Activated CD4-positive, alpha-beta T cell treated with anti-CD3 and anti-CD28 coated beads, Interleukin-2, amount 10 ng/mL, durations not matched to agents 7 days and 5 days (primary cell): ENCODE measurements at places on chromosomes 11 and 22. TPM values are rescaled to one million over a fixed set of nuclear protein-coding genes. Genes with fewer than 3 reads are reported as not detected.

GRCh38 chr11:102560555-102561011 is 30.0 kb upstream of the MMP7 start:
- peak overlapping the region; percentile 66 for H3K4me3 ChIP-seq
- DNase-seq: peak; percentile 40
- peaks cover 3% of the 10 kb centered on the region for H3K27me3 ChIP-seq
- H3K36me3 ChIP-seq: peaks cover 21% of the 10 kb centered on the region
- H3K4me1 ChIP-seq: peaks cover 50% of the 10 kb centered on the region

DNA sequence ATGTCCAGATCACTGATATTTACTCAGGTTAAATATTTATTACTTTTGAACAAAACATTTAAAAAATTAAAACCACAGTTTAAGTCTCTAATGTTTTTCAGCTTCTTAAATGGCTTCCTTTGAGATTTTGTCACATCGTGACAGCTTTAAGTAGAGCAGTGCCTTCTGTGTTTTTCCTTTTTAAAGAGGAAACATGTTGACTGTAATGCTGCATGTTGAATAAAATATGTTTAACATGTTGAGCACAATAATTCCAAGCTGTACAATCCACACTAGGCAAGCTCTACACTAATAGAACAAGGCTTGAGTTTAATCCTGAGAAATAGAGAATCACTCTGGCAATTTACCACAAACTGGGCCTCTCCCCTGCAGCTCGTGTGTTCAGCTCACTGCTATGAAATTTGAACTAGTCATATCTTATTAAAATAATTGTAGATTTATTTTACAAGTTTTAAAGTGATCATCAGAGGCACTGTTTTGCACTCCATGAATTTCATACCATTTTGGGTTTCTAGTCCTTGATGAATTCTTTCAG is 368.3 kb downstream of the SOX6 start:
- H3K27me3 ChIP-seq: no peaks in the 10 kb centered on the region
- DNase-seq: no peak
- H3K4me3 ChIP-seq: no peak overlapping the region
- no peaks in the 10 kb centered on the region for H3K36me3 ChIP-seq

DNA sequence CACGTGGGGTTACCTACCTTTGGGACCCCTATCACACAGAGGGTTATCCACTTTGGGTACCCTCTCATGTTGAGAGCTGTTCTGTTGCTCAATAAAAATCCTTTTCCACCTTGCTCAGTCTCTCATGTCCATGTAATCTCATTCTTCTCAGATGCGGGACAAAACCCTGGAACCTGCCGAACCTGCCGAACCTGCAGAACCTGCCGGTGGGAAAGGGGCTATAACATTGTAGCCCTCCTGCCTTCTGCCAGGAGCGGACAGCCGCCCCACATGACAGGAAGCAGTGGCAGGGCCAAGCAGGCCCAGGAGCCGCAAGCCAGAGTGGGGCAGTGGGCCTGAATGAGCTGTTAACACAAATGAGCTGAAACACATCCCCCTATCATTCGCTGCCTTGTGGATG is 18.1 kb downstream of the NPAT start:
- H3K36me3 ChIP-seq: peaks cover 86% of the 10 kb centered on the region
- no peak overlapping the region for H3K4me3 ChIP-seq
- no peaks in the 10 kb centered on the region for H3K27me3 ChIP-seq
- H3K27ac ChIP-seq: no peak overlapping the region
- no peak for DNase-seq
- peaks cover 22% of the 10 kb centered on the region for H3K4me1 ChIP-seq

- no peak for DNase-seq
- no peak overlapping the region for H3K4me3 ChIP-seq
- H3K27ac ChIP-seq: no peak overlapping the region
- H3K36me3 ChIP-seq: no peaks in the 10 kb centered on the region
- H3K4me1 ChIP-seq: no peaks in the 10 kb centered on the region
Observed at GRCh38 chr11:100562128-100562527, 125.0 kb upstream of the ARHGAP42 start.

DNA sequence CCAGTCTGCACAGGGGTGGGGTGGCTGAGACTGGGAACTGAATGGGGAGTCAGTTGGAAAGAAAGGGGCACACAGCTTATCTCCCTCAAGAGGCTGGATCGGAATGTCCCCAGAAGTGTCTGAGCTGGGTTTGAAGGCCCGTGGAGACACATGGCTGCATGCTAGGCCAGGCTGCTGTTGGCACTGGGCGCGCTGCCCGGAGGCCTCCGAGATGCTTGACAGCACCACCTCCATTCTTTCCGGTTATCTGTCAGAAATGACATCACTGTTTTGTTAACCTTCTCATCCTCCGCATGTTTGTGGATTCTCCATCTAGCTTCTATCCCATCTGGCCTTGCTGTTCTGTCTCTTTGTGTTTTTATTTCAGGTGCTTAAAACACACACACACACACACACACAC is 85.5 kb downstream of the APIP start:
- no peak overlapping the region for H3K27ac ChIP-seq
- H3K27me3 ChIP-seq: peaks cover 7% of the 10 kb centered on the region
- H3K4me1 ChIP-seq: no peaks in the 10 kb centered on the region
- no peaks in the 10 kb centered on the region for H3K36me3 ChIP-seq

WBP2NL gene
- total RNA-seq: 1.5 TPM

GRCh38 chr22:47207846-47208554 is 445.6 kb downstream of the TBC1D22A start:
- no peaks in the 10 kb centered on the region for H3K27me3 ChIP-seq
- H3K4me3 ChIP-seq: no peak overlapping the region
- H3K36me3 ChIP-seq: no peaks in the 10 kb centered on the region
- no peaks in the 10 kb centered on the region for H3K4me1 ChIP-seq

DNA sequence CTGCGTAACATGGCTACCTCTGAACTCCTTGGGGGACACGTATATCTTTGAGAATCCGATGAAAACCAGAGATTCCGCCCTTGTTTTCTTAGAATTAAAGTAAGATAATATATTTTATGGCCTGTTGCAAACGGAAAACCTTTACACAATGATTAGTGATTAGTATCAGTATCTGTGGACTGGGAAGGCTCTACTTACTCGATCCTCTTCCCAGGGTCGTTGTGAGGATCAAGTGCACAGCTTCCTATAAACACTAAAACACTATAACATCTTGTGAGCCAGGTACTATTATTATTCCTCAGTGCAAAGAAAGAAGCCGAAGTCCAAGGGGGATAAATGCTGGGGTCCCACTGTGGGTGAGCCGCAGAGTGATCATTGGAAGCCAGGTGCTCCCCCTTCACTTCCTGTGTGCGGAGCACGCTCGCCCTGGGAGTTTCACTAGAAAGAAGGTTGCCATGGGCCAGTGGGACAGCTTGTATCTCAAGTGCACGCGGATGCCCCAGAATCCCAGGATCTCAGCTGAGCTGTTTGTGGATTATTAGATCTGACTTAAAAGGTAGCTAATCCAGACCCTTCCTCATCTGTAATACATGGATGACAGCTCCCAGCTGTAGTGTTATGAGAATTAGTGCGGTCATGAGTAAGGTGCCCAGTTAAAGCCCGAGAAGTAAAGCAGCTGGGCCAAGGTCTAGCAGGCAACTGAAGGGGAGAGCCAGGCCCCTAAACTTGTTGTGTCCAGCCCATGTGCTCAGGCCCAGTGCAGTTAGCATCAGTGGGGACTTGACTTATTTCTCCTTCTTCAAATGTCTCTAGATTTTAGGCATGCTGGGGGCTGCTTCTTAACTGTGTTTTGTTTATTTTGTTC is 839 bp downstream of the CBY1 start:
- no peaks in the 10 kb centered on the region for H3K27me3 ChIP-seq
- H3K27ac ChIP-seq: peak overlapping the region; percentile 98
- DNase-seq: peak; percentile 54

DNA sequence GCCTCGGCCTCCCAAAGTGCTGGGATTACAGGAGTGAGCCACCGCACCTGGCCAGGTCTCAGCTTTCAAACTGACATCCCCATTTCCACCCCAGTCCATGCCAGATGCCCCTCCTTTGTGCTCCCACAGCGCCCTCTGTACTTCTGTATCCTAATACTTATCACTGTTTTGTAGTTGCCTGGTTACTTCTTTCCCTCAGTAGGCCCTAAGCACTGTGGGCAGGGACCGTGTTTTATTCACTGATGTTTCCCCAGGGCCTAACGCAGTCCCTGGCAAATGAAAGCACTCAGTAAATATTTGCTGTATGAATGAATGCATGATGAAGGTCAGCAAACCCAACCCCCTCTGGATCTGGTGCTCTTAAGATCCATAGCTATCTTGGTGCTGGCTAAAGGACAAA is 2.2 kb upstream of the TRIM3 start:
- H3K4me3 ChIP-seq: no peak overlapping the region
- no peak overlapping the region for H3K27ac ChIP-seq
- peaks cover 8% of the 10 kb centered on the region for H3K27me3 ChIP-seq
- no peak for DNase-seq
- peaks cover 15% of the 10 kb centered on the region for H3K36me3 ChIP-seq

GRCh38 chr22:43867839-43868635 is 5.7 kb upstream of the SULT4A1 start:
- DNase-seq: peak; percentile 47
- H3K4me1 ChIP-seq: no peaks in the 10 kb centered on the region
- no peak overlapping the region for H3K4me3 ChIP-seq
- H3K27ac ChIP-seq: no peak overlapping the region
- peaks cover 15% of the 10 kb centered on the region for H3K27me3 ChIP-seq

GRCh38 chr22:18947905-18948304 is 11.8 kb upstream of the PRODH start:
- DNase-seq: no peak
- H3K36me3 ChIP-seq: no peaks in the 10 kb centered on the region
- H3K4me1 ChIP-seq: no peaks in the 10 kb centered on the region
- no peak overlapping the region for H3K4me3 ChIP-seq

CNTN5 gene
- not detected for total RNA-seq

GRCh38 chr11:34314176-34314575 is 43.6 kb downstream of the ABTB2 start:
- H3K4me3 ChIP-seq: no peak overlapping the region
- H3K27ac ChIP-seq: no peak overlapping the region
- H3K4me1 ChIP-seq: peaks cover 15% of the 10 kb centered on the region
- no peak for DNase-seq
- no peaks in the 10 kb centered on the region for H3K36me3 ChIP-seq

- H3K36me3 ChIP-seq: peaks cover 1% of the 10 kb centered on the region
- DNase-seq: no peak
- H3K27ac ChIP-seq: no peak overlapping the region
- H3K4me1 ChIP-seq: peaks cover 20% of the 10 kb centered on the region
Observed at GRCh38 chr11:1339066-1339675, 29.7 kb upstream of the TOLLIP start.

GRCh38 chr11:14972581-14973495 is 687 bp upstream of the CALCA start:
- H3K36me3 ChIP-seq: no peaks in the 10 kb centered on the region
- H3K27ac ChIP-seq: no peak overlapping the region
- H3K4me1 ChIP-seq: peaks cover 32% of the 10 kb centered on the region
- no peak for DNase-seq
- peaks cover 75% of the 10 kb centered on the region for H3K27me3 ChIP-seq

DNA sequence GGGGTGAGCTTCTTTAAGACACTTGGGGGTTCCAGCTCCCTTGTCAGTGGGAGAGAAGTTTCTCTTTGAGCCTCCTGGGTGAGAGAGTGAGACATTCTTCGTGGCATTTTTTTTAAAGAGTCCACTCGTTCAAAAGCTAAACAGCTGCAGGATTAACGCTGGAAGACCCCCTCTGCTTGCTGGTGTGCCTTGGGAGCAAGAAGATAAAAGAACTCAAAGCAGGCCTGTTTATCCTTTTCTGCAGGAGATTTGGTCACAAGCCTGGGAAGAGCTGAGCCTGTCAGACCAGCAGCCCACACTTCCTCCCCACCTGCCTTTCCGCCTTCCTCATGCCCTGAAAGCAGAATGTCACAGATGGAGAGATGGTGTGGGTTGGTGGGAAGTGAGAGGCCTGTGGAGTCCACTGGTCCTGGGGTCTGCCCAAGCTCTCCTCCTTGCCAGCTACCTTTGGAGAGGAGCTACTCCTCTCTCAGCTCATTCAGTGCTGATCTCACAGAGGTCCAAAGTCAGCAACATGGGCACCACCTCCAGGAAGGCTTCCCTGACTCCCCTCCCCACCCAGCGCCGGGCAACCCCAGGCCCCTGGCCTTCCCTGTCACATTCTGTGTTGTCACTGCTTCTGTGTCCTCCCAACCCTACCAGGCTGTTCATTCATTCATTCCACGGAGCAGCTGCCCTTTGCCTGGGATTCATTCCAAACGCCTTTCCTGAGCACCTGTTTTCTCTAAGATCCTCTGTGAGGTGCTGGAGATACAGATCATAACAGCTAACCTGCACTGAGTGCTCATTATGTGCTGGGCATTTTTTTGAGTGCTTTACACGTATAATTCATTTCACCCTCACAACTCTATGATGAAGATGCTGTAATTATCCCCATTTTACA is 6.7 kb downstream of the GDPD5 start:
- no peak for DNase-seq
- peak overlapping the region; percentile 34 for H3K27ac ChIP-seq
- peaks cover 8% of the 10 kb centered on the region for H3K36me3 ChIP-seq
- H3K4me3 ChIP-seq: no peak overlapping the region

DNA sequence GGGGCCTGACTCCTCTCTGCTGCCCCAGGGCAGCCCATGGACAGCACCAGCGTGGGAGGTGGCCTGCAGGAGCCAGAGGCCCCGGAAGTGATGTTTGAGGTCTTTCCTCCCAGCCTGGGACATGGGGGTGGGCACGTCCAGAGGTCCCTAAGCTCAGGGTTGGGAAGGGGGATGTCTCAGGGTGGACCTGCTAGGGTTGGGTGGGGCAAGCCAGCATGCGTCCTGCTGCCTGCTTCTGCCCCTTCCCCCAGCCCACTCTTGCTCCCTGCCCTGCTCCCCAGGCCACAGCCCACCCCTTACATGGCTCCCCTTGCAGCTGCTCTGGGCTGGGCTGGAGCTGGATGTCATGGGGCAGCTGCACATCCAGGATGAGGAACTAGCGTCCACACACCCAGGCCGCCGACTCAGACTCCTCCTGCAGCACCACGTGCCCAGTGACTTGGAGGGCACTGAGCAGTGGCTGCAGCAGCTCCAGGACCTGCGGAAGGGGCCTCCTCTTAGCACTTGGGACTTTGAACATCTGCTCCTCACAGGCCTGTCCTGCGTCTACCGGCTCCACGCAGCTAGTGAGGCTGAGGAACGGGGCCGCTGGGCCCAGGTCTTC is 1.3 kb downstream of the FAM180B start:
- H3K27me3 ChIP-seq: peaks cover 7% of the 10 kb centered on the region
- no peak for DNase-seq
- H3K4me1 ChIP-seq: peaks cover 10% of the 10 kb centered on the region
- no peak overlapping the region for H3K4me3 ChIP-seq
- no peak overlapping the region for H3K27ac ChIP-seq
- peaks cover 11% of the 10 kb centered on the region for H3K36me3 ChIP-seq

PGA5 gene
- not detected for total RNA-seq

TEX54 gene
- not detected for total RNA-seq

APOL6 gene
- total RNA-seq: 83.6 TPM

OR8I2 gene
- total RNA-seq: not detected

MMP7 gene
- total RNA-seq: not detected
